ENCODE measurements at places on chromosomes 4 and X. TPM values are rescaled to one million over a fixed set of nuclear protein-coding genes. Genes with fewer than 3 reads are reported as not detected.

The HTR2C gene
- not detected for total RNA-seq

The PPP2R2C gene
- total RNA-seq = not detected

GRCh38 chr4:55568905-55569504 lies 22.3 kb upstream of the CLOCK start:
- no peak overlapping the region for H3K27ac ChIP-seq
- no peaks in the 10 kb centered on the region for H3K36me3 ChIP-seq
- H3K27me3 ChIP-seq = peaks cover 7% of the 10 kb centered on the region
- H3K4me3 ChIP-seq = no peak overlapping the region

DNA sequence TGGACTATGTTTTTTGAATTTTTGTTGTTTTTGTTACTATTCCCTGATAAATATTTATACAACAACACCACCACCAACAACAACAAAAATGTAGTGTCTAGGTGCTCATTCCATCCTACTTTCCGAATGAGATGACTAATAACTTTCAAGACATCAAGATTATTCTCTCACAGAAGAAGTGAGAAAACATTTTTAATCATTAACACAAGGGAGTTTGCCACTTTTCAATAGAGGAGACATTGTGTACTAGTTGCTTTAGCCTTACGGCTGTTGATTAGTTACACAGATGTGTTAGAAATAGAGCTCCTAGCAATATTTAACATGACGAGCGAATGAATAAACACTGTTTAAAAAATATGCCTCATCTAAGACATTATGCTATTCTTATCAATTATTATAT lies 898.8 kb downstream of the C4orf33 start:
- H3K27me3 ChIP-seq = no peaks in the 10 kb centered on the region
- DNase-seq = no peak
- H3K36me3 ChIP-seq = no peaks in the 10 kb centered on the region
- H3K4me1 ChIP-seq = no peaks in the 10 kb centered on the region
- no peak overlapping the region for H3K27ac ChIP-seq

GRCh38 chrX:53637479-53637878 lies 49.0 kb downstream of the HUWE1 start:
- no peak overlapping the region for H3K27ac ChIP-seq
- H3K36me3 ChIP-seq = no peaks in the 10 kb centered on the region
- DNase-seq = no peak
- peaks cover 2% of the 10 kb centered on the region for H3K4me1 ChIP-seq

DNA sequence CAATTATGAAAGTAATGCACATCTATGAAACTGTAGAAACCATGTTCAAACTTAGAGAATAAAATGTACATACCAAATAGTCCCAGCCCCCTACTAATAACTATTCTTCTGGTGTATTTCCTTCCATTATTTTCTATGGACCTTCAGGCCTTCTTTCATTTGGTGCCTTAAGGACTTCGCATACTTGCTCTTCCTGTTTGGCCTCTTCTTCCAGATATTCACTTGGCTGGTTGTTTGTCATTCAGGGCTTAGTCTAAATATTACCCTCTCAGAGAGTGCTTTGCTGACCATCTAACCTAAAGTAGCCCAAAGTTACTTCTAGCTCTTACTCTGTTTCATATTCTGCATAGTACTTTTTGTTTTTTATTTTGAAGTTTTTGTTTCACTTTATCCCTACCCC lies 70.3 kb upstream of the ARMCX2 start:
- peaks cover 10% of the 10 kb centered on the region for H3K27me3 ChIP-seq
- no peak overlapping the region for H3K4me3 ChIP-seq
- no peaks in the 10 kb centered on the region for H3K4me1 ChIP-seq
- peaks cover 2% of the 10 kb centered on the region for H3K36me3 ChIP-seq

DNA sequence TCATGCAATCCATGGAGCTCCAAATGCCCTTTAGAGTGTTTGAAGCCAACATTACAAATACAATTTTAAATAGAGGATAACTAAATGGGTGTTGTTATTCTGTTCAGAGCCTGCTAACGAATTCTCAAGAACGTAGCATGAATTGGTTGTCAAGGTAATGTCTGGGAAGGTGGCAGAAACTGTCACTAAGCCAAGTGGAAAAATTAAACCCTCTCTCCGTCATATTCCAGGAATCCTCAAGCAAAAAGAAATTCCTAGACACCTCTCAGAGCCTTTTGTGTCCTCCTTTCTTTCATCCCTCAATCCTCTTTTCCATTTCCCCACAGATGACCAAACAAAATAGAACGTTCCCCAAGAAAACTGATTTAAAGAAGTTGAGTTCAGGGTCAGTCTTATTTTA lies 204.0 kb downstream of the MID1 start:
- DNase-seq = no peak
- no peak overlapping the region for H3K4me3 ChIP-seq
- no peaks in the 10 kb centered on the region for H3K36me3 ChIP-seq
- H3K27ac ChIP-seq = no peak overlapping the region

The PAGE2 gene
- not detected for total RNA-seq
